ENCODE measurements at places on chromosomes 1 and 21. TPM values are rescaled to one million over a fixed set of nuclear protein-coding genes. Genes with fewer than 3 reads are reported as not detected.
A peak's percentile ranks its signal among the peaks of the same experiment; 100 is the strongest.

The LGR6 gene
- 4.2 TPM for total RNA-seq

The ALX3 gene
- total RNA-seq = 0.49 TPM

The SMPDL3B gene
- total RNA-seq = 1.7 TPM

The NDUFS5 gene
- total RNA-seq = 354 TPM

The SNX27 gene
- total RNA-seq = 19.8 TPM

The COL24A1 gene
- 1.1 TPM for total RNA-seq

The RGS13 gene
- total RNA-seq = 0.34 TPM

The TMIGD3 gene
- total RNA-seq = not detected

The ISG20L2 gene
- 59.6 TPM for total RNA-seq

The FOXO6 gene
- total RNA-seq = 1.8 TPM

The CCDC27 gene
- not detected for total RNA-seq

The RNU1-4 gene
- total RNA-seq = under 0.01 TPM

The MEF2D gene
- 73.5 TPM for total RNA-seq

The LINGO4 gene
- 0.68 TPM for total RNA-seq

The LRP8 gene
- total RNA-seq = 11.8 TPM

The LCE3E gene
- total RNA-seq = 4.8 TPM

GRCh38 chr1:73899311-73899710 is 298.7 kb downstream of the LRRIQ3 start:
- no peak for DNase-seq

DNA sequence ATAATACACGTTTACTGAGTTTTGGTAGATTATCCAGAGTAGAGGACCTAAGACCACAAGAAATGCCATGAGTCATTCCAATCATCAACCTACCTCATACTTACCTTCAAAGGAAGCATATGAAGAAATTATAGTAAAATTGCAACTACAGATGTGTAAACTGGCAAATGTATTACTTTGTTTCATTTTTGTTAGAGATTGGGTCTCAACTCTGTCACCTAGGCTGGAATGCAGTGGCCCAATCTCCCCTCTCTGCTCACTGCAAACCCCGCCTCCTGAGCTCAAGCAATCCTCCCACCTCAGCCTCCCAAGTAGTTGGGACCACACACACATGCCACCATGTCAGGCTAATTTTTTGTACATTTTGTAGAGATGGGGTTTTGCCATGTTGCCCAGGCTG is 5.2 kb downstream of the TMCO1 start:
- no peak for DNase-seq

- DNase-seq = no peak
Measured at GRCh38 chr1:212212906-212213305, 72.3 kb upstream of the PPP2R5A start.

GRCh38 chr1:196444634-196445033 is 163.6 kb downstream of the KCNT2 start:
- DNase-seq = no peak

- no peak for DNase-seq
Measured at GRCh38 chr1:186022184-186022583, 288.0 kb downstream of the HMCN1 start.

DNA sequence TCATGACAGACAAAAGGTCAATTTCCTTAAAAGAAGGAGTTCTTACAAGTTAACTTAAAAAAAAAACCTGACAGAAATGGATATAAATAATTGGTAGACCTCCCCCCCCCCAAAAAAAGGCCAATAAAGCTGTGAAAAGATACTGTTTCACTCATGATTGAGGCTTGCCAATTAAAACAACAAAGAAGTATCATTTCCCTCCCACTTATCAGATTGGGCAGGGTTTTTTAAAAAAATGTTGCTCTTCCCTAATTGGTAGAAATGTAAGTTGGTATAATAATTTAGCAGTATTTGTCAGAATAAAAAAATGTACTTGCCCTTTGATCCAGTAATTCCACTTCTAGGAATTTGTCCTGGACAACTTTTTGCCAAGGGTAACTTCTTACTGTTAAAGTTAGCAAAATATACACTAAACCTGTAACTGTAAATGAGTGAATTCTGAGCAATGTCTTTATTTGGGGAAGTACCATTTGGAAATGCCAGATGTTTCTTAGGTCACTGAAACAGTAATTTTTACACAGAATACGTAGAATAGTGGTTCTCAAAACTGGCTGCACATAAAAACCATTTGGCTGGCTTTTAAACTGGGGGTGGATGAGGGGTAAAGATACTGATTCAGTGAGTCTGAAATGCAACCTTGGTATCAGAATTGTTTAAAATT is 17.5 kb downstream of the RNF2 start:
- no peak for DNase-seq

DNA sequence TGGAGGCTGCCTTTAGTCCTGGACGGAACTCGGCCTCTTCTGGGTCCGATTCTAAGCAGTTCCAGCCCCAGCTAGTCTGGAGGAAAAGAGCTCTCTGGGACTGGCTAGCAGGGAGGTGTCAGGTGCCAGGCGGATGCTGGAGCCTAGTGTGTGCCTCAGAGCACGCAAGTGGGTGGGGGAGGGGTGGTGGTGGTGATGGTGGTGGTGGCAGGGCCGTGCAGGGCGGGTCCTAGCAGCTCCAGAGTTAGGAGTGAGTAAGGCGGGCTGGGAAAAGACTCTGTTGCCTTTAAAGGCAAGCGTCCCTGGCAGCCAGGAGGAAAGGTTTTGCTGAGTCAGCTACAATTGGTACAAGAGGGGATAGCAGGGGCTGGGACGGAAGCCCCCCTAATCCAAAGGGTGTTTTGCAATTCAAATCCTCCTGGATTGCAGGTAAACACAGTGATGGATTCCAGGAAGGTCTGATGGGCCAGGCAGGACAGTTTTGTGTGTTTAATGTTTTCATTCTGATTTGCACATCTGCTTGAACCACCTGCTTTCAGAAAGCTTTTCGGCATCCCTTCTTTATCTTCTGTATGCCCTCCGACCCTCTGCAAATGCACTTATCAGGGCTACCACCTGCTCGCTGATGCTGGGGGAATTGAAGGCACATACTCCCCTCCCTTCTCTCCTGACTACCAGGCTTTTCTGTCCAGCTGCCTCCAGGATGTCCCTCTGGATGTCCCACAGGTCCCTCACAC is 4.1 kb upstream of the SLC2A1 start:
- no peak for DNase-seq

GRCh38 chr1:213484333-213484732 is 433.3 kb downstream of the RPS6KC1 start:
- no peak for DNase-seq

DNA sequence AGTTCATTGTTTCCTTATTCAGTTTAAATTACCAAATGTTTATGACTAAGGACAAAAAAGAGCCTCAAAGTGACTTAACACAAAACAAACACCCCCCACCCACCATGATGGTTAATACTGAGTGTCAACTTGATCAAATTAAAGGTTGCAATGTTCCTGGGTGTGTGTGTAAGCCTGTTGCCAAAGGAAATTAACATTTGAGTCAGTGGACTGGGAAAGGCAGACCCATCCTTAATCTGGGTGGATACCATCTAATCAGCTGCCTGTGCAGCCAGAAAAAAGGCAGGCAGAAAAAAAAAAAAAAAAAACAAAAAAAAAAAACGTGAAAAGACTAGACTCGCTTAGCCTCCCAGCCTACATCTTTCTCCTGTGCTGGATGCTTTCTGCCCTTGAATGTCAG is 543.4 kb downstream of the NEGR1 start:
- no peak for DNase-seq

GRCh38 chr1:43666608-43667007 is 16.7 kb downstream of the KDM4A start:
- DNase-seq = no peak

GRCh38 chr1:24992124-24992760 is 62.2 kb upstream of the RUNX3 start:
- DNase-seq = no peak

- DNase-seq = no peak
Measured at GRCh38 chr1:19365721-19366120, 53.6 kb downstream of the SLC66A1 start.

DNA sequence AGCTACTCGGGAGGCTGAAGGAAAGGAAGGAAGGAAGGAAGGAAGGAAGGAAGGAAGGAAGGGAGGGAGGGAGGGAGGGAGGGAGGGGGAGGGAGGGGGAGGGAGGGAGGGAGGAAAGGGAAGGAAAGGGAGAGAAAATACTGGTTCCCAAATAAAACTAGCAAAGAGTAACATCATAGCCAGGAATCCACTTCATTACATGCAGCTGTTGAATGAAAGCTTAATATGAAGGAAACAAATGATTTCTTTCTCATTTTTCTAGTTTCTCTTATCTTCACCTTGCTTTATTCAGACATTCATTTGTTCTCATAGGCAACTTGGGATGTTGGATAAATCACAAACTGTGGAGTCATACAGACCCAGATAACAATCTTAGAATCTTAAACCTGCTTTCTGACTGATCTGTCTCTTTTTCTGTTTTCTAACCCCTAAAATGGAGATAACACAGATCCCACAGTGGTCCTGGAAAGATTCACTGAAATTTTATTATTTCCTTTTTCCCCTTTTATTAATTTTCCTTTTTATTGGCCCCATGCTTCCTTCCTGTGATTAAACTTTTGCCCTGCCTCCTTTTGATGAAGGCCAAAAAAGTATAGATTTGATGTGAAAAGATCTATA is 52.5 kb upstream of the USH2A start:
- DNase-seq = no peak

DNA sequence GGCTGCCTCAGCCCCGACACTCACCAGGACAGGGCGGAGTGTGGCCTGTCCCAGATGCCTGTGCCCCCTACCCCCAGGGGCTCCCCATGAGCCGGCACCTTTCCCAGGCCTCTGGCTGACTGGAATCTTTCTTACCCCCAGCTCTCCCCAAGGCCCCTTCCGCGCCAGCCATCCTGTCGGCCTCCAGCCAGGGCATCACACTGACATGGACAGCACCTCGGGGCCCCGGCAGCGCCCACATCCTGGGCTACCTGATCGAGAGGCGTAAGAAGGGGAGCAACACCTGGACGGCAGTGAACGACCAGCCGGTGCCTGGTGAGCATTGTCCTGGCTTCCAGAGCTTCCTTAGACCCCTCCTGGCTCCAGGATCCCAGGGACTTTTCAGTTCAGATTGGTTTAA is 26.5 kb downstream of the IGFN1 start:
- DNase-seq = peak; percentile 54

- no peak for DNase-seq
Measured at GRCh38 chr1:154081386-154082126, 73.3 kb downstream of the NUP210L start.

DNA sequence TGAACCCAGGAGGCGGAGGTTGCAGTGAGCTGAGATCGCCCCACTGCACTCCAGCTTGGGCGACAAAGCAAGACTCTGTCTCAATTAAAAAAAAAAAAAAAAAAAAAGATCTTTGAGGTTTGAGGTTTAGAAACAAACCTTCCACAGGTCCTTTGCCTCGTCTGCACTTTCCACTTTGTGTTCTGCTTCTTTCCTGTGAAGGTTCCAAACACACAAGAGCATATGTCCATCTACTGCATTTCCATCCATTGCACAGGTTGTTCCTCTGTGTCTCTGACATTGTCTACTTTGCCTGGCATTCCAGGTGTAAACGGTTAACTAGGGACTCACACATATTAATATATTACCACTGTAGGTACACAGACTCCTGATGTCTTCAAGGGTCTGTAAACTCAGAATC is 40.1 kb downstream of the DSTYK start:
- no peak for DNase-seq

- no peak for DNase-seq
Measured at GRCh38 chr1:82994616-82995263, 1004.2 kb downstream of the TTLL7 start.

DNA sequence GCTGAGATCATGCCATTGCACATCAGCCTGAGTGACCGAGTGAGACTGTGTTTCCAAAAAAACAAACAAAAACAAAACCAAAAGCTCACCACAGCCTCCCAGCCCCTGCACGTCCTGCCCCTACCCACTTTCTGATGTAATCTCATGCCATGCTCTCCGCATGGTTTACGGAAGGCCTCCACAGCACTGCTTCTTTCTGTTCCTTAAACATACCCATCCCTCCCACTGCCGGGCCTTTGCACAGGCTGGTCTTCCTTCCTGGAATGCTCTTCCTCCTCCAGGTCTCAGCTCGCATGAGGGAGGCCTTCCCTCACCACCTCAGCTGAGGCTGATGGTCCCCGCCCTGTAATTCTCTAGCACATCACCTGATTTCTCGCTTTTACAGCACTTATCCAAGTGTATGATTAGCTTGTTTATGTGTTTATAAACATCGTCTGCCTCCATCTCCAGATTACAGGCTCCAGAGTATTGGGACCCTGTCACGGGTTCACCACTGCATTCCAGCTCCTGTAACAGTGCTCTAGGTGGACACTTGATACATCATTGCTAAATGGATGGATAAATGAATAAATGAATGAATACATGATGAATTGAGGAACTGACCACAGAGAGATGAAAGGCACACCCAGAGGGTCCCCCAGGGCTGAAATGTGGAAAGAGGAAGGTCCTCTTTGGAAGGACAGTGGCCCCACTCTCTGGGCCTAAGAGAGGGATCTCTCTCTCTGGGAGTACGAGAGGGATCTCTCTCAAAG is 22.1 kb downstream of the TCEA3 start:
- DNase-seq = no peak

GRCh38 chr1:10216090-10216749 is 5.8 kb downstream of the KIF1B start:
- no peak for DNase-seq

DNA sequence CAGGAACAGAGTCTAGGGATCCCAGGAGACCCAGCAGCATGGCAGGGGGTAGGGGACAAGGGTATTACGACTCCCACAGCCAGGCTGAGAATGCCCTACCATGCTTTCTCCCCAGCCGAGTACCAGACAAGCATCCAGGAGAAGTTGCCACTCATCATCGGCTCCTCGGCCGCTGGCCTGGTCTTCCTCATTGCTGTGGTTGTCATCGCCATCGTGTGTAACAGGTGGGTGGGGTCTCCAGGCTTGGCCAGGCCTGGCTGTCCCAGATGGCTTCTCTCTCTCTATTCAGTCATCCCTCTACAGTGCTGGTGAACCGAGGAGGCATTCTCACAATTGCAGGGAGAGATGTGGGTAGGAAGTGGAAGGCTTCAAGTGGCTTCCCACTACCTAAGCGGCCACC is 77.3 kb downstream of the LACTBL1 start:
- no peak for DNase-seq

GRCh38 chr1:22711071-22711470 is 432 bp downstream of the EPHB2 start:
- no peak for DNase-seq

DNA sequence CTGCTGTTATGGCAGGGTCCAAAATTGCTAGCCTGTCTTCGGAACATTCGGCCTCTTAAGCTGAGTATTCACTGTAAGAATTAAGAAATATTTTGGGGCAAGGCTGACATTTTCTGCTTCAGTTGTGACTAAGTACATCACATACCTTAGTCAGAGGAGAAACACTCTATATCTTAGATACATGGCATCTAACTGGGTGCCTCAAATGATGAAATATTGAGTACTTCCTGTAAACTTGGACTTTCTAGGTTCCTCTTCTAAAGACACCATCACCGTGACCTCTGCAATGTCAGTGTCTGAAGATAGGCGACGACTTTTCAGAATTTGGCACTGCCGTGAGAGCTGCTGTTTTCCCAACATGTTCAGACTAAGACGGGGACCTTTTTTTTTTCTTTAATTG is 65.6 kb downstream of the PCBP3 start:
- DNase-seq = no peak

Measured in suprapubic skin (tissue), 4 donors.